ENCODE measurements at places on chromosomes 1 and 21.

- DNase-seq: no peak
These were observed 87.8 kb downstream of the DNM3 start for GRCh38 chr1:171929121-171929520.

- DNase-seq: peak; percentile 42
These were observed 12.8 kb downstream of the DYNLT5 start for GRCh38 chr1:66764994-66765578.

DNA sequence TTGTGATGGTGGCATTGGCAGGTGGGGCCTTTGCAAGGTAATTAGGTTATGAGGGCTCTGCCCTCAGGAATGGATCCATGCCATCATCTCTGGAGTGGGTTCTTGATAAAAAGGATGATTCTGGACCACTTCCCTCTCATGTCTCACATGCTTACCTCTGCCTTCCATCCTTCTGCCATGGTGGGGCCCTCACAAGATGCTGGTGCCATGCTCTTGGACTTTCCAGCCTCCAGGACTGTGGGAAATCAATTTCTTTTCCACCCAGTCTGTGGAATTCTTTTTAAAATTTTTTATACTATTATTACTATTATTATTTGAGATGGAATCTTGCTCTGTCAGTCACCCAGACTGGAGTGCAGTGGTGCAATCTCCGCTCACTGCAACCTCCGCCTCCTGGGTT lies 57.3 kb downstream of the ACBD3 start:
- no peak for DNase-seq

GRCh38 chr1:102872097-102872496 lies 236.2 kb downstream of the COL11A1 start:
- DNase-seq: no peak

- DNase-seq: no peak
These were observed 58.7 kb downstream of the DIP2A start for GRCh38 chr21:46517361-46517760.

DNA sequence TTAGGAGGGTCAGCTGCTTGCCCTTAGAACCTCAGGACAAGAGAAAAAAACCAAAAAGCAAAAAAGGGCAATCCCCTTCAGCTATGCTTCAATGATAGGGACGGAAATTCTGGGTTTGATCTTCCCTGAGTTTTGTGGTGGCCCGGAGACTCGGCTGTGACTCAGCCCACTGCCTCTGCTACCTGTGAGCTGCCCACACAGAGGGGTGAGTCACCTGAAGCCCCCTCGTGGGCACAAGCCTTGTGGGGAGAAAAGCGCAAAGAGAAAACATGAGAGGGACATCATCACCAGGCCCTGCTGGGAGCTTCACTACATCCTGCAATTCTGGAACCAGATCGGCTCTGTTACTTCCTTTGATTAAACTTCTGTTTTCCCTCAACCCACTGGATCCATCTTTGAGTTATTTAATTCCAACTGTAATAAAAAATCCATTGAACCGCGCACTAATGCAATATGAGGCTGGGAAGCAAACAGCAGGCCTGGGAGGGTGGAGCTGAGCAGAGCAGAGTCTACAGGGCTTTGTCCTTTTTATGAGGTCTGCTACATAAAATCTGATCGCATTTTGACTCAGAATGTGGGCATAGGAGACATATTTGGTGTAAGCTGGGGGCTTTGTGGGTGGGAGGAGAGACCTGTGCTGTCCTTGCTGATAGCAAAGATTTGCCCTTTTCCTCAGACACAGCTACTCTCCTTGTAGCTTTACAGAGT lies 58.7 kb upstream of the STUM start:
- DNase-seq: no peak

DNA sequence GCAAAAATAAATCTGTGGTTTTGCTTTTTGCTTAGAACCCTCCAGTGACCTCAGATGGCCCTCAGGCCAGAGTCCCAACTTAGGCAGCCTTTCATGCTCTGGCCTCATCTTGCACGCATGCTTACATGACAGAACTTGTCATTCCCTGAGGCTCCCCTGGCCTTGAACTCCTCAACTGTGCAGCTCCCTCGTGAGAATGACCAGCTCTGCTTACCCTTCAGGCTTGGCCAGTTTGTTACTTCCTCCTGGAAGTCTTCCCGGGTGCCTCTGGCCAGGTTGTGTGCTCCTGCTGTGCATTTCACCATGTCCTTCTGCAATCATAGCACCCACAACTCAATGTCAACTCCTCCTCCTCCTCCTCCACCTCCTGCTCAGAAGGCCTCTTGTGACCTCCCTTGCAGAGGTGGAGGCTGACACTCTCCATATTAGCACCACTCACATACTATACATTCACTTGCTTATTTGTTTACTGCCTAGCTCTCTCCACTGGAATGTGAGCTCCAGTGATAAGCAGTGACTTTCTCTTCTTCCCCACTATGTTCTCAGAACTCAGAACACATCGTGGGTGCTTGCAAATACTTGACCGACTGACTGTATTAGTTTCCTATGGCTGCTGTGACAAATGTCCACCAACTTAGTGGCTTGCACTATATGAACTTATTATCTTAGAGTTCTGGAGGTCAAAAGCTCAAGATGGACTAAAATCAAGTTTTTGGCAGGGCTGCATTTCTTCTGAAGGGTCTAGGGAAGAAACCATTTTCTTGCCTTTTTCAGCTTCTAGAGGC lies 41.9 kb downstream of the RCSD1 start:
- DNase-seq: no peak

DNA sequence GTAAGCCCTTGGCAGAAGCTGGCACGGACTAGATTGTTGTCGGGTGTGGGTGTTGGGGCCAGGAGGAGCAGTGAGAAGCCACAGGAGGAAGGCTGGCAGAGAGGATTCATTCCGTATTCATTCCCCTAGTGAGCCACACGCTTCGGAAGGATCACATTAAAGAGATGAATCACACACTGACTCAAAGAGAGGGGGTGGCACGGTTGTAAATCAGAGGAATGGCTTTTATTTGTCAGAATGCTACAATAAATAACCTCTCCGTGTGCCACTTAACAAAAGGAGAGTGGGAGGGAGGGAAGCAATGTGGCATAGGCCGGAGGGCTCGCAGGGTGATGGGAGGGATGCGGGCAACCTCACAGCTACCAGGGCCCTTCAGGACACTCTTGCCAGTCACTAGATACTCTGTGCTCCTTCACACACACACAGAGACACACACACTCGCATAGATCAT lies 135.5 kb downstream of the HIVEP3 start:
- DNase-seq: peak; percentile 6

DNA sequence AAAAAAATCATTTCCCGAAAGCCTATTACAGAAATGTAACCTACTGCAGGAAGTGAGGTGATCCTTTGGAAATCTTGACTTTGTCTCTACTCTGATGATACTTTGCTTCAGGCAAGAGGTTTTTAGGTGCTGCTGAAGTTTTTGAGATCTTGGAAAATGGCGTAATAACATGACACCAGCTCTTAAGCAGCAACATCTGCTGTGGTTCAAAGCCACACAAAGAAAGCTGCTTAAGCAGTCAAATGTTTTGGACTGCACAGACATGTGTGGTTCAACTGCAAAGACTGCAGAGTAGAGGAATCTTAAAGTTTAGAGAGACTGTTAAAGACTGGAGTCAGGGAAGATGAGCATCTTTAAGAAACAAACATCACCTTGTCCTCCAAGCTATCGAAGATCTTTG lies 139.0 kb downstream of the RASAL2 start:
- no peak for DNase-seq

- no peak for DNase-seq
These were observed 16.1 kb upstream of the HOOK1 start for GRCh38 chr1:59798600-59798999.

DNA sequence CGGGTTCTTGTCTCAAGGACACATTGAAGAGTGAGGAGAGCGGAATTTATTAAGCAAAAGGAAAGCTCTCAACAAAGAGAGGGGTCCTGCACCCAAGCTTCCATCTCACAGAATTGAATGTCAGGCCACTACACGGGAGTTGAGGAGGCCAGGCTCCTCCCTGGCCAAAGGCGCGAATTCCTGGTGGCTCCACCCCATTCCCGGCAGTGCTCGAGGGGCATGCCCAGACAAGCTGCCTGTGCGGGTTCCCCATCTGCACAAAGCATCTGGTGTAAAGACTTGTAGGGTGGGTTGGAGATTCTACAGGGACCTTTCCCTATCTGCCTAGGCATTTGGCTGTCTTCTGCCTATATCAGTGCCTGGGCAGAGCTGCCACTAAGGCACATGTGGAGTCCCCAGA lies 648.5 kb upstream of the PKN2 start:
- no peak for DNase-seq

DNA sequence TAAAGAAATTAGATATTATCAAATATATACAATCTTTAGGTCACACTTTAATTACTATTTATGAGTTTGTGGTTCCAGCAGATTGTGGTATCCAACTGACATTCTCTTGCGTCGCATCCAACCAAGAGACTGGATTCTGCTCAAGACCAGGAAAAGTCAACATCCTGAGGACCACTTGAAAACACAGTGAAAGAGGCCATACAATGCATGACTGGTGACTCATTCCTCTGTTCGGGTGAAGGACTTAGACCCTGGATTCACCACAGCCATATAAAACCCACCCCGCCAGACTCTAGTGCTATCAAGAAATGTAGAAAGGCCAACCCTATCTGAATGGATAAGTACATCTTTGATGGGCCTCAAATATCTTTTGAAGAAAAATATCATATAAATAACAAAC lies 14.5 kb upstream of the CFHR4 start:
- DNase-seq: no peak

GRCh38 chr21:45516071-45516670 lies 26.1 kb downstream of the SLC19A1 start:
- DNase-seq: no peak

DNA sequence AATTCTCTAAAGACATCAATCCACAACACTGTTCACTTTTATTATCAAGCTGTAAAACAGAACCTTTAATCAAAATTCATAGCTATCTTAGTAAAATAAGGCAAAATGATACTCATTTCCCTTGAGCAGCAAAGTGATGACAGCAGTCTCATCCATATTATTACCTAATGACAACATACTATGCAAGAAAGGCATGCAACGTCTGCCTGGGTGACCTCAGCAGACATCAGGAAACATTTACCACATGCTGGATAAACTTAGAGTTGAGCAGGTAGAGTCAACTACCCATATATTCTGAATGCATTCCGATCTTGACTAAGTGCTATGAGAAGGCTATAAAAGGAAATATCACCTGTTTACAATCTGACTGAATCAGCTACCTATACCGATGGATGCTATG lies 145.1 kb downstream of the SIPA1L2 start:
- DNase-seq: no peak

GRCh38 chr1:6625584-6626149 lies 999 bp downstream of the THAP3 start:
- no peak for DNase-seq

DNA sequence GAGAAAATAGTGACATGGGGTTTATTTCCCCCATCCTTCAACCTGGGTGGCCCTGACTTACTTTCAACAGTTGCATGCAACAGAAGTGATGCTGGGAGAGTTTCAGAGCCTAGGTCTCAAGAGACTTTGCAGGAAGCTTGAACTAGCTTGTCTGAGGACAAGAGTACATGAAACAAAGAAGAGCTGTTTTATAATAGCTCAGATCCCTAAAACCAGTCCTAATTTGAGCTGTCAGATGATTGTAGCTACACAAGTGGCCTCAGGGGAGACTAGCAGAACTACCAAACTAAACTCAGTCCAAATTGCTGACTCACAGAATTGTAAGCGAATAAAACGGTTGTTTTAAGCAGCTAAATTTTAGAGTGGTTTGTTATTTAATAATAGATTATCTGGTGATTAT lies 17.1 kb downstream of the RC3H1 start:
- no peak for DNase-seq

GRCh38 chr1:68908316-68908715 lies 411.4 kb upstream of the DEPDC1 start:
- no peak for DNase-seq
